ENCODE measurements at places on chromosomes 4 and X.

- DNase-seq = no peak
These were observed 425.7 kb upstream of the FAT1 start for GRCh38 chr4:187149229-187149945.

DNA sequence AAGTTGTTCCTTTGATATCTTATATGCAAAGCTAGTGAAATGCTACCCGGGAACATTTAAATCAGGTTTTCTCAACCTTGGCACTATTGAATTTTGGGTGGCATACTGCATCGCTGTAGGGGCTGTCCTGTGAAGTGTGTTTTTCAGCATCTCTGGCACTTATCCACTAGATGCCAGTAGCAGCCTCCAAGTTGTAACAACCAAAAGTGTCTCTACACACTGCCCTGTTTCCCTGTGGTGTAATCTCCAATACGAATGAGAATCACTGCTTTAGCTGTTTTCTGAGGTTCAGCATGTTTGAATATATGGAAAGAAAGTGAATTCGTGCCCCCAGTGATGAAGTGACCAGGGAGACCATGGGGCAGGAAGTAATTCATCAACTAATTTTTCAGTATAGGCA lies 551.6 kb upstream of the PRKX start:
- no peak for DNase-seq

- no peak for DNase-seq
These were observed 997.9 kb upstream of the TENM3 start for GRCh38 chr4:181245326-181245725.

DNA sequence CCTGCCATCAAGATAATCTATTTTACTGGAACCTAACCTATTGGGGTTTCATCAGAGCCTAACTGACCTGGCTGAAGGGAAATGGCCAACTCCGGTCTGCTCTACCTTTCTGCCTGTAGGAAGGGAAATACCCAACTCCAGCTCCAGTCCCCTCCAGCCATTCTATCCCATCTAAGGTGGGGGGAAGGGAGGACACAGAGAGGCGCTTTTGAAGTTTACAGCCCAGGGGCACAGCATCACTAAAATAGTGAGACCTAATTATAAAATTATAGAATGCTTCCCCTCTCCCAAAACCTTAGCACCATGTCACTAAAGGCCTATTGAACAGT lies 27.8 kb upstream of the ACSL4 start:
- no peak for DNase-seq

All from GM23248 (cell line).